Activated naive CD8-positive, alpha-beta T cell treated with anti-CD3 and anti-CD28 coated beads, Interleukin-2, amount 50 U/mL, for 16 hours (primary cell): ENCODE measurements at places on chromosomes 13 and 19.

DNA sequence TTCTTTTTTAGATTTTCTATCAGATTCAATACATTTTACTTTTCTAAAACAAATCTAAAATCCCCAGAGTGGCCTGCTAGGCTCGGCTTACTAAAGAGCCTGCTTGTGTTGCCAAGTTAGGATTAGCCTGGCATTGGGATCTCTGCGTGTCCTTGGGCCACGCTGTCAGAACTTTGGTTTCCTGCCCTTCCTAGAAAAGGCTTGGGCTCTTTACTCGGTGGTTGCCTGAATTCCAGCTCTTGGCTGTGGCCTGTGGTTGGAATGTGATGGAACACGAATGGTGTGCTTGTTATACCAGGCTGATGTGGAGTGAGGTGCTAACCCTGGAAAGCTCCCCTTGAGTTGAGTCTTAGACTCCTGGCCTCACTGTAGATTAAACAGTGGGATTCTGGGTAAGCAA lies 8.5 kb downstream of the SPATA13 start:
- DNase-seq, result no peak

DNA sequence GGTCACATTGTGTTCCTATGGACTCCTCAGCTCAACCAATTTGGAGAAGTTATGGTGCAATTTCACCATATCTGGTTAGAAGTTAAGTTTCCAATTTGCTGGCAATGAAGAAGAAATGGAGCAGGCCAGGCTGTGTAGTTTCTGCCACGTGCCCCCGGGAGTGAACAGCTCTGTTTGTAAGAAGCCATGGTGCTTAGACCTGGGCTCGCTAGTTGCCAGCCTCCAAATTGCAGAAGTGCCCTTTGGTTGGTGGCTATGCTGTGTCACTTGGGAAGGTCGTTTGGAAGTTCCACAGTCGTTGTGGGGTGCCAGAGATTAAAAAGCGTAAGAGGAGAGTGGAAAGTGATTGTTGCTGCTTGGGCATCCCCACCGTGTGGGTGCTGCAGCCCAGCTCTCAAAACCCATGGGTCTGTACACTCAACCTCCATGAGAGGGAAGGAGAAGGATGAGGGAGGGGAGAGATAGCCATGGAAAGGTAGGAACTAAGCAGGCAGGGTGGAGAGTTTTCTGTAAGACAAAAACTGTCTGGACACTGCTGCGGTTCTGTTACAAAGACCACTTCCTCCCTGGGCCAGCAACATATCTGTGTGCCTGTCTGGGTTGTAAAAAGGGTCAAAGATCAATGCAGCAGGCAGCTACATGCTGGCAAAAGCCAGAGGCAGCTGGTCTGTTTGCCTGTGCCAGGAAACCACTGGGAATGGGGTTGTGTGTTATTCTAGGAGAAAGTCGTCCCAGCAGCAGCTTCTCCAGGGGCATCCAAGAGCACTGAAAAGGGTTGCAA lies 10.8 kb downstream of the ALOX5AP start:
- no peak for DNase-seq

DNA sequence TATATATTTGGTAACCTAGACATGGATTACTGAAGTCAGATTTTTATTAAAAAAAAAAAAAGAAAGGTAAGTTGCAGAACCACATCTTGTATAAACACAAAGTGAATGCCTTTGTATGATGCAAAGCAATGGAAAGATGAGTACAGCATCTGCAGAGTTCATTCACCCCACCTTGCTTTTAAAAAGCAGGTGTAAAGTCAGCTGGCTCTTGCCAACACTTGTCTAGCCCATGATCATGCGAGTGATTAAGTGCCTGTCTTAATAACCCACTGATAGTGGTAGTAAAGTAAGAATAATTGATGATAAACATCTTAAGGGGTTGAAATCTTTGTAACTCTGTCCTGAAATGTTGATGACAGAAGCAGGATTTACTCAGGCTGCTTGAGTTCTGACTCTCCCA lies 710.4 kb downstream of the EFNB2 start:
- no peak for DNase-seq

GRCh38 chr13:111472559-111473460 lies 152.4 kb downstream of the TEX29 start:
- DNase-seq, result no peak

- no peak for DNase-seq
These were observed 8.8 kb upstream of the KLK8 start for GRCh38 chr19:51010066-51010795.

DNA sequence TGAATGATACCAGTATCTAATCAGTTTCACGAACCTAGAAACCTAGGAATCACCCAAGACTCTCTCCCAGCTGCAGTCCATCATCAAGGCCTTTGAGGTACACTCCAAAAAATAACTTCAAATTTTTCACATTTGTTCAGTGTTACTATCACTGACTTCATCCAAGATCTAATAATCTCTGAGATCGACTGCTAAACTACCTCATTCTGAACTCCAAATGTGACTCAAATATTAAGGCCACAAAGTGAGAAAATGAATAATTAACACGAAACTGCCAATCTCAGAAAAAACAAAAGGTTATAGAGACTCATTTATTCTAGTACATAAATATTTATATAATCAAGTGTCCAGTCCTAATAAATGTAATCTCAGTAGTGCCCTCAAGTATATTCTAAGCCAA lies 430.3 kb upstream of the ATXN8OS start:
- no peak for DNase-seq
